ENCODE measurements at places on chromosomes 4 and X.

DNA sequence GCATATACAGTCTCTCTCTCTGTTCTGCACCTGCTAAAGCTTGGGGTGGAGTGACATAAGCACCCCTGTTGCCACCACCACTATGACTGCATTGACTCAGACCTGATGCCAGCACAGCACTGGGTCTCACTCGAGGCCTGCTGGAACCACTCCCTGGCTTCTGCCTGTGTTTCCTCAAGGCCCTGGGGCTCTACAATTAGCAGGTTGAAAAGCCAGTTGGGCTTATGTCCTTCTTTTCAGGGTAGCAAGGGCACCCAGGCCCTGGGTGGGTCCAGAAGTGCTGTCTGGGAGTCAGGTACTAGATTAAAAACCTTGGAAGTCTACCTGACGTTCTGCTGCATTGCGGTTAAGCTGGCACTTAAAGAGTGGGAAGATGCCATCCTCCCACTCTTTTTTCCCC, 50.5 kb upstream of the MAGEC3 start:
- no peak for DNase-seq

DNA sequence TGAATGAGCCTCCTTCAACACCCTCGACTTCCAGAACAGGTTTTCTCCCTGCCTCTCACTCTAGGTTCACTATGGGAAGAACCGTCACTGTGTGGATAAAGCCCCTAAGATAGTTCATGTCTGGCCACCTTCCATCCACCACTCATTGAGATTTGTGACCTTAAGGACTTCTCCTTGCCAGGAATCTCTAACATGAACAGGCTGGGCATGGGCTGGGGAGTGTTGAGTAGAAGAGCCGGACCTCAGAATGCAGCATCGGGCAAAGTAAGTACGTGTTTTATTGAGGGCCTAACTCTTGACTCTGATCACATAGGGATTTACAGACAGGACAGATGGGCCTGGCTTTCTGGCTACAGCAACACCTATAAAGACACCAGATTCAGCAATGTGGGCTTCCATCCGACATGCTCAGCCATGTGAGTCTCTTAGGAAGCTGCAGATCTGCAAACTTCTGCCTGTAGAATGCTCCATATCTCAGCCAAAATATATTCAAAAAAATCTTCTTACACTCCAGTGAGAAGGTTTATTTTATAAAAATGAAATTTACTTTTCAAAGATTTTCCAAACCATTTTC, 26.4 kb upstream of the TRIM60 start:
- DNase-seq = no peak

GRCh38 chr4:85372966-85373365, 102.0 kb upstream of the ARHGAP24 start:
- no peak for DNase-seq

GRCh38 chr4:138045036-138045435, 197.1 kb downstream of the SLC7A11 start:
- DNase-seq = no peak

DNA sequence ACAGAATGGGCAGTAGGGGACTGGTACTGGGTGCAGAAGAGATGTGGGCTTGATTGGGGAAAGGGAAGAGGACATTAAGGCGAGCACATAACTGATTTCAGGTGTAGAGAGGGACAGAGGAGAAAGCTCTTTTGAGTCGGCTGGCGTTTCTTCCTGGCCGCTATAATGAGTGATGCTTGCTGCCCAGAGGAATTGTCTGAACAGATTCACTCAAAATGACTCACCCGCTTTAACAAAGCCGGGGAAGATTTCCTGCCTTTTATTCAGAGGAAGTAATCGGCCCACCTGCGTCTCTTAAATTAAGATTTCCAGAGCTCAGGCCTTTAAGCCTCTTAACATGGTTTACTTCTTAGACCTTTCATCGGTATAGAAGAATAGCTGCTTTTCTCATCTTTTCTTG, 102.1 kb upstream of the AP1S2 start:
- DNase-seq = no peak

DNA sequence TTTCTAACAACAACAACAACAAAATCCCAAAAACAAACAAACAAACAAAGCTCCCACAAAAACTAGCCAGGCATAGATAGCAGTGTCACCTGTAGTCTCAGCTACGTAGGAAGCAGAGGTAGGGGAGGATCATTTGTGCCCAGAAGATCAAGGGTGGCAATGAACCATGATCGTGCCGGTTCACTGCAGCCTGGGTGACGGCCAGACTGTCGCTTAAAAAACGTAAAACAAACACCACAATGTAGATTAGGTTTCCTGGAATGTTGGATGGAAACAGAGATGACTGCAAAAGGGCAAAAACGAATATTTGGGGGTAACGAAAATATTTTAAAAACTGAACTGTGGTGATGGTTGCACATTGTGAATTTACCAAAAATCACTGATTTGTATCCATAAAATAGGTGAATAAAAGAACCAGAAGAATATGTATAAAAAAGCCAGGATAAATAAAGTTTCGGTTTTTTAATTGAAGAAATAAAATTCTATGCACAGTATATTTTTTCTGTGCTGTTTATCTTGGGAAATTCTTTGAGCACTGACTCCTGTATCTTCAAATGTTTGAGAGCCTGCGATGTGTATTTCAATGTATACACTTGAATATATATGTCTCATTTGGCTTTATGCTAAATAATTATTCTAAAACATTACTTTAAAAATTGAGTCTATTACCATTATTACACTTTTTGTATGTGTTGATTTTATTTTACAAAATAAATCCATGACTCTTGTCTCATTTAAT, 1477.0 kb downstream of the PCDH7 start:
- DNase-seq = no peak

DNA sequence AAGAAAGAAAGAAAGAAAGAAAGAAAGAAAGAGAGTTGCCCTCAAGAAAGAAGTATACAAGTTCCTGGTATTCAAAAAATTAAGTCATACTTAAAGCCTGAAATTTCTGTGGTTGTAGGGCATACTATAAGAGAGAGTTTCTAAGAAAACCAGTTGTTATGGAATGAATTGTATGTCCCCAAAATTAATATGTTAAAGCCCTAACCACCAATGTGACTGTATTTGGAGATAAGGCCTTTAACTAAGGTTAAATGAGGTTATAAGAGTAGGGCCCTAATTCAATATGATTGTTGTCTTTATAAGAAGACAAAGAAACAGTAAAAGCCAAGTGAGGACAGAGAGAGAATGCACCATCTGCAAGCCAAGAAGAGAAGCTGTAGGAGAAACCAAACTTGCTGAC, 521.1 kb downstream of the CCSER1 start:
- DNase-seq = no peak

DNA sequence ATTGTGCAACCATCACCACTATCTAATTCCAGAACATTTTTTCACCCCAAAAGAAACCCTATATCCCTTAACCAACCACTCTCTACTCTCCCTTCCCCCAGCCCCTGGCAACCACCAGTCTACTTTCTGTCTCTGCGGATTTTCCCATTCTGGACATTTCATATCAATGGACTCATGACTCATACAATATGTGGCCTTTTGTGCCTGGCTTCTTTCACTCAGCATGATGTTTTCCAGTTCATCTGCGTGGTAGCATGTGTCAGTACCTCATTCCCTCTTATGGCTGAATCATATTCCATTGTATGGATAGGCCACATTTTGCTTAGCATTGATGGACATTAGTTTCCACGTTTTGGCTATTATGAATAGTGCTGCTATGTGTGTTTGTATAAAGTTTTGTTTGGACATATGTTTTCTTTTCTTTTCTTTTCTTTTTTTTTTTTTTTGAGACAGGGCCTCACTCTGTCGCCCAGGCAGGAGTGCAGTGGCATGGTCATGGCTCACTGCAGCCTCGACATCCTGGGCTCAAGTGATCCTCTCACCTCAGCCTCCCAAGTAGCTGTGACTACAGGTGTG, 335.4 kb downstream of the BCOR start:
- DNase-seq = no peak
